Tongue (tissue), 3 donors: ENCODE measurements at places on chromosomes 11 and 22. TPM values are rescaled to one million over a fixed set of nuclear protein-coding genes. Genes with fewer than 3 reads are reported as not detected.

Gene DENND6B
- total RNA-seq = 7.5 TPM

GRCh38 chr11:10503777-10504480 lies 37.1 kb downstream of the RNF141 start:
- no peak for DNase-seq

- DNase-seq = peak; percentile 76
Measured at GRCh38 chr11:19259487-19260345, 19.0 kb upstream of the E2F8 start.

DNA sequence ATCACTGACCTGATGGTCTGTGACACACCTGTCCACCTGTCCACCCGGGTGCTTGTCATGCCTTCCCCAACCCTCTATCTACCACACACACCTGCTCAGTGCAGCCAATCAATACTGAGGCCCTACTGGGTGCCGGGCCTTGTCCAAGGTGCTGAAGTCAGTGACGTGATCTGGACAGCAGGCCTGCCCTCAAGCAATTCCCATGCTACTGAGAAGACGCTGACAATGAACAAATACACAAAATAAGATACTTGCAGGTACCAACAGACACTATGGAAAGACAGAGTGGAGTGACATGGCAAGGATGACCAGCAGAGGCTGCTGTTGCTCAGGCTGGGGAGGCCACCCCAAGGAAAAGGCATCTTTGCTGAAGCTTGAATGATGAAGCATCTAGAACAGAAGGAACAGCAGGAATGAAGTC lies 21.2 kb downstream of the PLAAT3 start:
- no peak for DNase-seq

- DNase-seq = peak; percentile 62
Measured at GRCh38 chr22:17159504-17159951, 451 bp upstream of the HDHD5 start.

GRCh38 chr11:77730789-77731188 lies 89.7 kb downstream of the RSF1 start:
- no peak for DNase-seq

Gene LRRC55
- total RNA-seq = 0.72 TPM

Gene OR5AN1
- total RNA-seq = not detected

Gene DAGLA
- total RNA-seq = 4.1 TPM

DNA sequence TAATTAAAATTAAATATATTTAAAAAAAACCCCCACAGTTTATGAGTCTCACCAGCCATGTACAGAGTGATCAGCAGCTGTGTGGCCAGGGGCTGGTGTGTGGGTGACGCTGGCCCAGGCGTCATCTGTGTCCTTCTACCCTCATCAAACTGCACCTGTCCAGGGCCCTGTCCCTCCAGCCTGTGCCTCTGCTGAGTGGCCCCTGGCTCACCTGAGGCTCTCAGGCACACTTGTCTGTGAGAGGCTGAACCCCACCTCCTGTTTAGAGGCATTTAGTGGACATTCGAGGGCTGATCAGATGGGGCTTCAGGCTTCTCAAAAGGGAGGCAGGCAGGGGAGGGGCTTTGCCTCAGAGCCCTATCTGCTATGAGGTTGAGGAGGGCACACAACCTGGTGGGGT lies 29.9 kb upstream of the SMIM38 start:
- DNase-seq = no peak

DNA sequence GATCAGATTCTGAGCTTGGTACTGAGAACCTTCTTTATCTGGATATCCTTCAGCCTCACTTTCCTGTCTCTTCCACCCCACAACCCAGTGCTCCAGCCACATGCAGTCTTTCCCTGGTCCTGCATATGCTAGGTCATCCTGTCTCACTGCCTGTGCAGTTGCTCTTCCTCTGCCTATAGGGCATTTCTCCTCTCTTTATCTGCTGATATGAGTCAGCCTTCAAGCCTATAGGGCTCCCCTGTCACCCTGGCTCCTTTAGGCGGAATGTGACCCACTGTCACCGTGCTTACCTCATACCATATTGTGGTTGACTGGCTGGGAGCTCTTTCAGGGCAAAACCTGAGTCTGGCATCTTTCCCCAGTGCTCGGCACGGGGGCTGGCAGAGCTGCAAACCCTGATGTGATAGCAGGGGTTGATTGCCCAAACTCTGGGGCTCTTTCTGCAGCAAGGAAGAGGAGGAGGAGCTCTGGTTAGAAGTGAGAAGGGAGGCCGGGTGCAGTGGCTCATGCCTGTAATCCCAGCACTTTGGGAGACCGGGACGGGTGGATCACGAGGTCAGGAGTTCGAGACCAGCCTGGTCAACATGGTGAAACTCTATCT lies 26.3 kb downstream of the MEI1 start:
- no peak for DNase-seq

GRCh38 chr22:47187176-47187957 lies 424.9 kb downstream of the TBC1D22A start:
- no peak for DNase-seq

- DNase-seq = peak; percentile 23
Measured at GRCh38 chr11:113574586-113574985, 99.4 kb upstream of the DRD2 start.

- DNase-seq = no peak
Measured at GRCh38 chr11:26330262-26330661, 1.7 kb upstream of the ANO3 start.

- no peak for DNase-seq
Measured at GRCh38 chr22:37627545-37627944, 11.9 kb upstream of the SH3BP1 start.

DNA sequence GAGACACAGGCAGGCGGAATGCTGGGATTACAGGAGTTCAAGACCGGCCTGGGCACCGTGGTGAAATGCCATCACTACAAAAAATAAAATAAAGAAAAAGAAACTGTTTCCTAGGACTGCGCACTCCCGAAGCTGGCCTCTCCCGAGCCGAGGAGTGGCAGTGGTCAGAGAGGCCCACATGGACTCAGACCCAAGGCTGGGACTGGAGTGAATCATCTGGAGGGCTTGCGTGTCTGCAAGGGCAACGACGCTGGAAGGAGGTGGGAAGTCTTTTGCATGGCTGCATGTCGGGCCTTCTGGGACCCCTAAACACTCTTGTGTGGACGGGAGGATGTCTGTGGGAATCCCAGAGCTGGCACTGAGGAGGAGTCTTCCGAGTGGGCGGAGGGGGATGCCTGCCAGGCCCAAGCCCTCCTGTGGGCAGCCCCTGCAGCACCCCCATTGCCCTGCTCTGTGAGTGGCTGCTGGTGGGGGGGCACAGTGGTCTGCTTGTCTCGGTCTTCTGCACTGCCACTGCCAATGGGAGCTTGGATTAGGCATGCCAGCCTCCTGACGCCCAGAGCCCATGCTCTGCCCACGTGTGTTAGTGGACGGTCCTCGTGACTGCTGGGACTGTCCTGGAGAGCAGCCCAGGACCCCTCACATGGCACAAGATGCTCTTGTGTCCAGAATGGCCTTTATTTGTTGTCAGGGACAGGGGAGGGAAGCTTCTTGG lies 1.8 kb upstream of the AP2A2 start:
- no peak for DNase-seq

- DNase-seq = no peak
Measured at GRCh38 chr22:16936625-16937024, 71.4 kb downstream of the GAB4 start.

Gene OSBP
- total RNA-seq = 78.6 TPM

Gene ANO1
- total RNA-seq = 36.7 TPM
